ENCODE measurements at places on chromosomes 3 and 15.

GRCh38 chr15:74382004-74382816 is 14.8 kb upstream of the CYP11A1 start:
- DNase-seq = peak; percentile 87

DNA sequence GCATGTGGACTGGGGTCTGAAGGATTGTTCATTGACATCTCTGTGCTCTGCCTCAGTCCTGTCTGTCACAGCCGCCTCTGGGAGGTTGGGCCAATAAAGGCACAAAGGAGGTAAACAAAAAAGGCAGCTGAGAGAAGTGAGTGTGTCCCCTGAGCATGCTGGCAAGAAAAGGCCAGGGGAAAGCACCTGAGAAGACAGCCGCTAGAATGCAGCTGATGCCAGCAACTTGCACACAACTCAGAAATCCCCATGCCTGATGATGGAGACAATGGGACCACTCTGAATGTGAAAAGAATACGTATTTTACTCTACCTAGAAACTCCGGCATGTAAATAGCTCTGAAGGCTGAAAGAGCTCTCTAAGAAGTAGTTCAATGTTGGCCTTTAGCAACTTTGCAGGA is 118.7 kb downstream of the KCNH8 start:
- DNase-seq = no peak

DNA sequence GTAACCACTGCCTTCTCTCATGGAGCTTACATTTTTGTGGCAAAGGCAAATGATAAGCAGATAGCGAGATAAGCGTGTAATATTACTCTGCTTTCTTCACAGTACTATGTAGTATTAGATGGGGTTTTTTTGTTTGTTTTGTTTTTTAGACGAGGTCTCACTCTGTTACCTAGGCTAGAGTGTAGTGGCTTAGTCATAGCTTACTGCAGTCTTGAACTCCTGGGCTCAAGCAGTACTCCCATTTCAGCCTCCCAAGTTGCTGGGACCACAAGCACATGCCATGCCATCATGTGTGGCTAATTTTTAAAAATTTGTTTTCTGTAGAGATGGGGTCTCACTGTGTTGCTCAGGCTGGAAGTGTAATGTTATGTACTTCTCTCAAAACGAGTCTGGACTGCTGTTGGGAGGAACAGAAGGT is 22.9 kb downstream of the MBNL1 start:
- DNase-seq = no peak

DNA sequence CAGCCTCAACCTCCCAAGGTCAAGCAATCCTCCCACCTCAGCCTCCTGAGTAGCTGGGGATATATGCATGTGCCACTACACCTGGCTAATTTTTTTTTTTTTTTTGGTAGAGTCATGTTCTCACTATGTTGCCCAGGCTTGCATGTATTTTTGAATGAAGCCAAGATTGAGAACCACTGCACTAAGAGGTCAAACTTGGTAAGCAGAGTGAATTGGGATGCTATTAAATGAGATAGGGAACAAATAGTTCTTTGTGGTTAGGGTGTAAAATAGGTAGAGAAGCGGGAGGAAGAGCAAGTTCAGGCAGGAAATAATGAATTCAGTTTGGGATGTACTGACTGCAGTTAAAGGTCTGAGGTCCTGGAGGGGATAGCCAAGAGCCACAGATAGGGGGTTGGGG is 39.9 kb upstream of the PIAS1 start:
- DNase-seq = no peak

GRCh38 chr3:147418808-147419701 is 9.9 kb downstream of the ZIC1 start:
- peak; percentile 83 for DNase-seq

GRCh38 chr15:43267439-43267838 is 711 bp upstream of the TGM5 start:
- DNase-seq = no peak

DNA sequence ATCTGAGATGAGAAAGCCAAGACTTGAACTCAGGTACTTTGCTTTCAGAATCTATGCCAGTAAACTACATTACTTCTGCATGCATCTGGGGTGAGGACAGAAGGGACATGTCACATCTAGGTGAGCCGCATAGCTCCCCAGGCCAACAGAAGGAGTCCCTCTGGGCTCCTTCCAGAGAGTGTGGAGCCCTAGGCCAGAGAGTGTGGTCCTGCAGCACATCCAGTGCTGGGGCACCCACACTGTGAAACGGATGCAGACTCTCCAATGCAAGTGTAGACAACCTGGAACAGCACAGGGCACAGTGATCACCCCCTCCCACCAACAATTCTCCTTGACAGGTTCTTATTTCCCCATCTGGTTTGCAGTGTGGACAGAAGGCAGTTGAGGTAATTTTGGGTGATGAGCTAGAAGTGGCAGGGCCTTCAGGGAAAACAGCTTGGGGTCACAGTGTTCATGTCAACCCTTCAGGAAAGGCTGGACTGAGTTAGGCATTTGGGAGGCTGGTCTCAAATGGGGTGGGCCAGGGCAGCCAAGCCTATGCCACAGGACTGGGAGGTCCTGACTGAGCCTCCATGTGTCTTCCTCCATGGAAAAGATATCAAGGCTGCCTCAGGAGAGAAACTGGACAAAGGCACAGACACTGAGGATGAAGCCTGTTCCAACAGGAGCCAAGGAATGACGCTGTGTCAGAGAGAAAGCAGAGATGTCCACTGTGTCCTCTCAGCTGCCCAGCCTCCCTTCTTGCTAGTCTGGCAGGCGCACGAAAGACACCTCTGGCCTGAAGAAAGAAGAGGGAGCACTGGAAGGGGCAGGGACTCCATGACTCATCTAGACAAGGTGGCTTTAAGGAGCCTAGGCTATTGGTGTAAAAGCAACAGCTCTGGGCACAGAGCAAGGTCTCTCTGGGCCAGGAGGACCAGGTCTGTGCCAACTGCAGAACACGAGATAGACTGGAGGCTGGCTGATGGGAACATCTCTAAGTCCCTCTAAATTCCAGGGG is 1.7 kb downstream of the PLCD1 start:
- no peak for DNase-seq

- no peak for DNase-seq
Observed at GRCh38 chr3:53083521-53083920, 37.6 kb upstream of the SFMBT1 start.

DNA sequence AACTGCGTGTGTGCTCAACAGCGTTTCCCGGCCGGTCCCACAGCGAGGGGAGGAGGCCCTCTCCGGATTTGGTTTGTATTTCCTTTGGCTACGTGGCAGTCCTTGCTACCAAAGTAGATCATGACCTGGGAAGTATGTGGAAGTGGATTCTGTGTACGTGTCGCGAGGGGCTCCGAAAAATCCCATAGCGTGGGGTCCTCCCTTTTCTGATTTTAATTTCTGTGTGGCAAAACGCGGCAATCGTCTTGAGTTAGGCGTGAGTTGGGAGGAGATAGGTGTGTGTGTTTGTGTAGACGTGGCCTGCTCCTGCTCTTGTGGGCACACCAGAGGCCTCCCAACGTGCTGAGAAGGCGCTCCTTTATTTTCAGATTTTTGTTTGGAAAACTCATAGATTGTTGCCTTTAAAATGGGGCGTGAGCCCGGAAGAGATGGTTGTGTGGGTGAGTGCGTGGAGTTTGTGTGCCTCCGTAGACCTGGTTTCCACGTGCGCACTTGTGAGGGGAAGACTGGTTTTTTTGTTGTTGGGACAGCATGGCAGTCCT is 1.2 kb downstream of the TRIM71 start:
- DNase-seq = no peak

- DNase-seq = no peak
Observed at GRCh38 chr15:85702321-85703101, 92.2 kb downstream of the KLHL25 start.

DNA sequence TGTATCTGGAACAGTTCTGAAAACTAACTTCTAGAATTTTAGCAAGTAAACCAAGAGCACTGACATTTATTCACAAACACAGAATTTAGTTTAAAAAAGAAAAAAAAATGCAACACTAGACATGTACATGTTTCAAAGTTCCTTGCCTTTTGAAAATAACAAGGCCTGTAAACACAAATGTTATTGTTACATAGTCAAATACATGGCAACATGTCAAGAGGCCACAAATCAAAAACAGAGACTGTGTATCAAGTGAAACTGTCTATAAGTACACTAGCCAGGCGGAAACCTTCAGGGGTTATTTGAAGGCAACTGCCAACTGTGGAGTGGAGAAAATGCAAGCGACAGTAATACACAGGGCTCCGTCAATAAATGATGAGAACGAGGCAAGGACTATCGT is 547.6 kb downstream of the FOXP1 start:
- DNase-seq = no peak

- no peak for DNase-seq
Observed at GRCh38 chr3:138260611-138261010, 69.0 kb downstream of the NME9 start.

- no peak for DNase-seq
Observed at GRCh38 chr15:96362011-96362754, 31.7 kb downstream of the NR2F2 start.

- DNase-seq = no peak
Observed at GRCh38 chr3:146019508-146019907, 141.5 kb downstream of the PLOD2 start.

GRCh38 chr15:29668120-29668602 is 154.1 kb downstream of the TJP1 start:
- peak; percentile 26 for DNase-seq

DNA sequence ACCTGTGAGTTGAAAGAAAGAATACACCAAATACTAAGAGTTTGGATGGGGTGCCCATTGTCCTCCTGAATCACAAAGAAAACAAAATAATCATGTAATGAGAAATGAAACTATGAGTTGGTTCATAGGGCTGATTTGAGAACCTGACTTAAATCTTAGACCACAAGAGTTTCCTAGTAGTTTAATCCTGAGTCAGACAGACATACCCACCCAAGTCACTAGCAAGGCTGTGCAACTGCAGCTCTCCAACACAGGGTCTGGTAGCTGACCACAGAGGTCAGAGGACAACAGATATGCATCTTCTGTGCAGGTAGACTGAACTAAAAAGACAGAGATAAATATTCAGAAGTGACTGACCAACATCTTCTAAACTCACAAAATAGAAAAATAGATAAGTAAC is 296.3 kb upstream of the TMCO5A start:
- DNase-seq = no peak

DNA sequence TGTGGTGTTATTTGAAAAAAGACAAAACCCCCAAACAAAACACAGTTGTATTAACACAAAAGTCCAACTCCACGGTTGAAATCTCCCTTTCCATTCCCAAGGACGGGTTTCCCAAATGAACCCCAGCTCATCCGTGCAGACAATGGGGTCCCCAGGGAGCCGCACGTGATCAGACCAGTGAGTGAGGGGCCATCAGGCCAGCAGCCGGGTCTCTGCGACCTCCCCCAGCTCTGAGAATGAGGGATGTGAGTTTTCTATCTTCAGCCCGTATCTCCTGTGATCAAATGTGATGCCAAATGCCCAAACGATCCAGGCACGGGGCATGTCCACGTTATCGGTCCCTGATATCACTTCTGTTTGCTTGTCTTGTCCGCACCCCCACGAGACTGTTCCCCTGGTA is 138.0 kb downstream of the OPA1 start:
- no peak for DNase-seq

- peak; percentile 15 for DNase-seq
Observed at GRCh38 chr3:43001094-43001553, 22.0 kb downstream of the GASK1A start.

- no peak for DNase-seq
Observed at GRCh38 chr3:16618721-16619120, 13.5 kb upstream of the DAZL start.

GRCh38 chr3:170751083-170751898 is 118.7 kb downstream of the RPL22L1 start:
- DNase-seq = no peak

GRCh38 chr3:134055661-134056060 is 25.9 kb upstream of the SLCO2A1 start:
- no peak for DNase-seq

- DNase-seq = no peak
Observed at GRCh38 chr15:68151277-68151676, 53.9 kb downstream of the CALML4 start.

DNA sequence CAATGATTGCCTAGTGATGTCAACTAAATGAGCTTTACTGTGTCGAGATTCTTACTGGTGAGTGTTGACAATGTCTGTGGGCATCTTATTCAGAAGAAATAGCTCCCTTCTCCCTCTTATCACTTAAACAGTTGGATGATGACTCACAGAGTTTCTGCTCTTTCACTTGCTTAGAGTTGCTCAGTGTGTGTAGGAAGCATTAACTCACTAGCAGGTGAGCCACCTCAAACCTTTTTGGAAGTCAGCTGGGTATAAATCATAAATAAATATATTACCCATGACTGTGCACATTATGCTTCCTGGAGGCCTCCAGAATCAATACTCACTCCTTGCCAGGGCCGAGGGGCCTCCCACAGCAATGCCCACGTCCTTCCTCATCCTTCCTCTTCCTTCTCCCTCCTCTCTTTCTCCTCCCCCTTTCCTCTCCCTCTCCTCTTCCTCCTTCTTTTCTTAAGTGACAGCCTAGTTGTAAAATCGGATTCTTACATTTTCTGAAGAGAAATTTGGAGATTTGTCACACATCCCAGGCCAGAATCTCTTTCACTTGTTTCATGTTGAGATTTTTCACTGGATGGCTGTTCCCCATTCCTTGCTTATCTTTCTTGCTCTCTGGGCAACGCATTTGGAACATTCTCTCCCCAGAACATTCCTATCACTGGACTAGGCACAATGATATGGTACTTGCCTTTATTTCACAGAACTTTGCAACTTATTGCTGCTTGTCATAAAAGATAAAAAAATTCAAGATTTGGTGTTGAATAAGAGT is 17.5 kb downstream of the SHC4 start:
- DNase-seq = no peak

- DNase-seq = no peak
Observed at GRCh38 chr3:191269289-191270085, 59.7 kb upstream of the CCDC50 start.

GRCh38 chr3:139526146-139526545 is 13.4 kb downstream of the RBP1 start:
- no peak for DNase-seq

DNA sequence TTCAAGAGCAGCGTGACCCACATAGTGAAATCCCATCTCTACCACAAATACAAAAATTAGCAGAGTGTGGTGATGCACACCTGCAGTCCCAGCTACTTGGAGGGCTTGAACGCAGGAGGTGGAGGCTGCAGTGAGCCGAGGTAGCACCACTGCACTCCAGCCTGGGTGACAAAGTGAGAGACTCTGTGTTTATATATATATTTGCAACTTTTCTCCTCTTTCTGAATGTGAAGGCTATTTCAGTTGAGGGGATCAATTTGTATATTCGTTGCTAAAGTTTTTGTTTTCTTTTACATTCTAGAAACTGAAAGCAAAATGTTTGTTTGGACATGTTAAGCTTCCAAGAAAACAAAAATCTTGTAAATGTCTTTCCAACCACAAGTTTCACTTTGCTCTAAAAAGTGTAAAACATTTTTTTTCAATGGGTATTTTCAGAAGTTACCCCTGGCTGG is 29.8 kb upstream of the FAM98B start:
- DNase-seq = no peak
